Fibroblast of skin of left quadriceps (primary cell): ENCODE measurements at places on chromosomes 7 and 10.

DNA sequence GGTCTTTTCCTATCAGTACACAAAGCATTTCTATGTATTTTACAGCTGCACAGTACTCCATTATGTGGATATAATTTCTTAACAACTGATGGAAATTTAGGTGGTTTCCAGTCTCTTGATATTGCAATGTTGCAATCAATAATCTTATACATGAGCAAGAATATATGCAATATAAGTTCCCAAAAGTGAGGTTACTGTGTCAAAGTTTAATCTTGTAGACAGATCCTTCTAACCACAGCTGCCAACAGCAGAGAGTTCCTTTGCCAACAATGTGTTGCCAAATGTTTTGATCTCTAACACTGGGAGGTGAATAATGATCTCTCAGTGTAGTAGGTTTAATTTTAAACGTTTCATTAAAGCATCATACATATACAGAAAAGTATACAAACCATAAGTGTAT lies 54.5 kb downstream of the CUL2 start:
- DNase-seq, result no peak

GRCh38 chr7:96605045-96605716 lies 104.5 kb downstream of the SEM1 start:
- DNase-seq, result no peak

DNA sequence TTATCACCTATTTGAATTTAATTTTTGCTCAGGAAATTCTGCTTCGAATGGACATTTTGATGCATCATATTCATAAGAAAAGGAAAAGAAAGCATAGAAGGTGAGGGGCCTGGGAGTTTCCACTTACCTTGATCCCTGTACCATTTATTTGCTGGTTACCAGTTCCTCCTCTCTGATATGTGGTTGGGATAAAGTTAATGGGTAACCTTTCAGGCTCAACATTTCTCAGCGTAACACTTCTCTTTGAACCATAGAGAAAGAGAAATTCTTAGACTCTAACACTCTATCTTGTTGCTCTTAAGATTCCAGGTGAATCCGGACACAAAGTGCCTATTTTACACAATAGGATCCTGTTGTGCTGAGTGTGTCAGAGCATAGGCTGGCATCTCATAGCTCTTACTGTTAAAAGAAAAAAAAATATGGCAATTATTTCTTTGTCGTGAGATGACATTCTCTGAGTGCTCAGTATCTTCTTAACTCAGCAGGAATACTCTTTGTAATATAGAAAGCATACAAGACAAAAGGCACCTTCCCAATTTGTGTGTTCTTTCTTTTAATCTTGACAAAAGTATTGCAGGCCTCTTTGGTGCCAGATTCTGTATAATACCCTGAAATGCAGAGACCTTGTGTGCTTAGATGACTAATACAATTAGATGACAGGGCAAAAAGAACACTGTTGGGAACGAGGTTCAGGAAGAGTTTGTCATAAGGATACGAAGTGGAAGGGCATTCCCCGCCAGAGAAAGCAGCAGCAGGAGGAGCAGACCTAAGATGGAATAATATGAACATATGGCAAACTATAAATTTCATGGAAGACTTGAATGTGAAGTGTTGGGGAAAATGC lies 689.6 kb downstream of the NRG3 start:
- peak; percentile 5 for DNase-seq

- DNase-seq, result peak; percentile 20
Observed at GRCh38 chr7:19713676-19714075, 4.8 kb upstream of the POLR1F start.

- DNase-seq, result no peak
Observed at GRCh38 chr10:72729528-72729927, 37.6 kb downstream of the MCU start.

- no peak for DNase-seq
Observed at GRCh38 chr10:132445516-132446194, 48.7 kb downstream of the PWWP2B start.

DNA sequence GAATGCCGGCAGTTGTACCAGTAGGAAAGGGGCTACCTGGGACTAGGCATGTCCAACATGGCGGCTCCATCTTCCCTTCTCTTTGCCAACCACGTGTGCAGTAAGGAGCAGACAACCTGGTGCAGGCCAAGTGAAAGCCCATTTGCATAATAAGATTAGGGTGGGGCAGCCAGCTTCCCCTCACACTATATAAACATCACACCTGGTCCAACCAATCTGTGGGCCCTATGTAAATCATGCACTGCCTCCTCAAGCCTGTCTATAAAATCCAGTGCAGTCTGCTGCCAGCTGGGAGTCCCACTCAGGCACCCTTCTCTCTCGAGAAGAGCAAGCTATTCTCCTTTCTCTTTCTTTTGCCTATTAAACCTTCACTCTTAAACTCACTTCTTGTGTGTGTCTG lies 429.3 kb downstream of the CALN1 start:
- DNase-seq, result no peak

DNA sequence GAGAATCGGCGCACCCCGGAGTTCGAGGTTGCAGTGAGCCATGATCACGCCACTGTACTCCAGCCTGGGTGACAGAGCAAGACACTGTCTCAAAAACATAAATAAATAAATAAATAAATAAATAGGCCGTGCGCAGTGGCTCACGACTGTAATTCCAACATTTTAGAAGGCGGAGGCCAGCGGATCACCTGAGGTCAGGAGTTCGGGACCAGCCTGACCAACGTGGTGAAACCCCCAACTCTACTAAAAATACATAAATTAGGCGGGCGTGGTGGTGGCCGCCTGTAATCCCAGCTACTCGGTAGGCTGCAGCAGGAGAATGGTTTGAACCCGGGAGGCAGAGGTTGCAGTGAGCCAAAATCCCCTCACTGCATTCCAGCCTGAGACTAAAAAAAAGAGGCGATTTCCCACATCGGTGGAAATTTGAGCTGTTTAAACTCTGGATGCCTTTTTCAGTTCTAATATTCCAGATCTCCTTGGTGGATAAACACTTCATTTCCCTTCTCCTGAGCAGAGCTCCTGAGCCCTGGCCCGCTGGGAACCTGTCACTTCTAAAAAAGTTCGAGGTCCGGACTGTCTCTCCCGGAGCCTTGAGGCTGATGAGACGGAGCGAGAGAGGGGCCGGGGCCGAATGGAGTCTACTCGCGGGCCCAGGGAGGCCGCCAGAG lies 2.0 kb upstream of the NFKB2 start:
- DNase-seq, result no peak

- DNase-seq, result no peak
Observed at GRCh38 chr10:48655411-48656240, 29.0 kb upstream of the WDFY4 start.

DNA sequence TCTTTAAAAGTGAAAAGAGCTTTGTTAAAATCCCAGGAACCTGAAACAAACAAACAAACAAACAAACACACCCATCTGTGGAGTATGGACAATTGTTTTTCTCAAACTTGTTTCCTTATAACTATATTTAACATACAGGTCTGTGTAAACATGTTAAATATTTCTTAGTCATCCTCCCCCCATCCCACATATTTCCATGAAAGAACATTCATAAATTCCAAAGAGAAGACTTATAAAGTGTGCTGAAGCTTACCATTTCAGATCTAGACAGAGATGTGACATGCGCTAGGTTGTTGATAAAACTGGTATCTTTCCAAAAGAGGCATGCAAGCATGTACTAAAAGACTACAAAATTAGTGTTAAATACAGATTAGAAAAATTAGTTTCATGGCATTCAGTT lies 6.5 kb downstream of the FKBP14 start:
- DNase-seq, result no peak

GRCh38 chr10:688312-689120 lies 952 bp downstream of the DIP2C start:
- DNase-seq, result no peak

DNA sequence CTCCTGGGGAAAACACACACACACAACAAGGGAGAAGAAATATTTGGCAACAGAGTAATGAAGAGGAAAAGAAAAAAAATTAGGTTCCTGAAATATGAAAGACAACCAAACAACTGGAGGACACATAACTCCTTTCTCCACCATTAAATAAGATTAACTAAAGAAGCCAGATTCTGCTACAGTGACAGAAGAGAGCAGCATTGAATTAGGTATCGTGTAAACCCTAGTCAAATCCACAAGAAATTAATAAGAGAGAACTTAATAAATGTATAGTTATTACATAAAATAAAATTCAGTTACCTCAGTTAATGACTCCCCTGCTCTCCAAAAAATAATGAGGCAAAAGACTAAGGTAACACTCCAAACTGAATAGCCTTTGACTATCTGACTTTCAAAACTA lies 306.7 kb downstream of the CRPPA start:
- no peak for DNase-seq

GRCh38 chr7:146115548-146115850 lies 1.1 kb upstream of the CNTNAP2 start:
- no peak for DNase-seq

DNA sequence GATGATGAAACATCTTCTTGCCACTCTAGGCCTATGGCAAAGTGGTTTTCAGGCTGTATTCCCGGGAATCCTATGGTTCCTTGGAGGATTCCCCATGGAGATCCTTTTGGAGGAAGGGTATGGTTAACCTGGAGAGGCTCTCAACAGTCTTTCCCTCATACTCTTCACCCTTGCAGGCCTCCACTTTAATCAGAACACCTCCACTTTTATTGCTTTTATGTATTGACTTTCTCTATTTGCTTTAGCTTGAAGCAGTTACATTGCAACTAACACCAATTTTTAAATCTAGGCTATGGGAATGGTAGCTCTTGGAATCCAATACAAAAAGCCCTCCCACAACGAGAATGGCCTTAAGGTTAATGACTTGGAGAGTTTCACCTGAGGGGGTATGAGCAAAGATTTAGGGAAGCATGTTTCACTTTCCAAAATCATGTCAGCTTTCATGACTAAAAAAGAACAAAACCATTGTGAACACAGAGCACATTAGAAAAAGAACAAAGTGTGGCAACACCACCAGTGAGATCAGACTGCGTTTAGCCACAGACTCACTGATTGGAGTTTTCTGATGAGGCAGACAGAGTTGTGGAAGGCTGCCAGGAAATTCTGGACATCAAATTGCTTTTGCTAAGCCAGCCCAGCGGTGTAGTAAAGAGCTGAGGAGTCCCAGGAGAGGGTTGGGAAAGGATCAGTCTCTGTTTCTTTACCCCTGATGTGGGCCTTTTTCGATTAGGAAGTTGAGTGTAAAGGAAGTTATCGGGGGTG lies 130.4 kb upstream of the BMPER start:
- DNase-seq, result peak; percentile 85
